Kidney (tissue), 22 donors: ENCODE measurements at places on chromosomes 2 and 18. TPM values are rescaled to one million over a fixed set of nuclear protein-coding genes. Genes with fewer than 3 reads are reported as not detected.

- no peak for DNase-seq
- no peaks in the 10 kb centered on the region for H3K27me3 ChIP-seq
- no peak overlapping the region for H3K4me3 ChIP-seq
- no peaks in the 10 kb centered on the region for H3K4me1 ChIP-seq
Measured at GRCh38 chr2:39981883-39982311, 202.8 kb upstream of the THUMPD2 start.

- H3K4me1 ChIP-seq: no peaks in the 10 kb centered on the region
- no peak for DNase-seq
- no peaks in the 10 kb centered on the region for H3K36me3 ChIP-seq
- H3K4me3 ChIP-seq: no peak overlapping the region
- no peak overlapping the region for H3K27ac ChIP-seq
- no peaks in the 10 kb centered on the region for H3K27me3 ChIP-seq
Measured at GRCh38 chr2:151237422-151238025, 24.1 kb downstream of the RBM43 start.

The ERFE gene
- 61.4 TPM for total RNA-seq

The KIAA2012 gene
- total RNA-seq: not detected

- H3K4me1 ChIP-seq: no peaks in the 10 kb centered on the region
- H3K27me3 ChIP-seq: no peaks in the 10 kb centered on the region
- peak; percentile 47 for DNase-seq
- H3K4me3 ChIP-seq: no peak overlapping the region
Measured at GRCh38 chr2:133711201-133711600, 142.9 kb upstream of the NCKAP5 start.

The SEMA4C gene
- 44.6 TPM for total RNA-seq

GRCh38 chr2:167626301-167626700 lies 621.1 kb downstream of the STK39 start:
- no peaks in the 10 kb centered on the region for H3K36me3 ChIP-seq
- H3K27ac ChIP-seq: no peak overlapping the region
- H3K27me3 ChIP-seq: no peaks in the 10 kb centered on the region
- DNase-seq: no peak
- H3K4me3 ChIP-seq: no peak overlapping the region

GRCh38 chr2:215332872-215333595 lies 21.2 kb downstream of the ATIC start:
- H3K36me3 ChIP-seq: peaks cover 5% of the 10 kb centered on the region
- H3K27me3 ChIP-seq: no peaks in the 10 kb centered on the region
- DNase-seq: peak; percentile 16
- no peaks in the 10 kb centered on the region for H3K4me1 ChIP-seq
- no peak overlapping the region for H3K27ac ChIP-seq

The CXCR1 gene
- total RNA-seq: 0.09 TPM

DNA sequence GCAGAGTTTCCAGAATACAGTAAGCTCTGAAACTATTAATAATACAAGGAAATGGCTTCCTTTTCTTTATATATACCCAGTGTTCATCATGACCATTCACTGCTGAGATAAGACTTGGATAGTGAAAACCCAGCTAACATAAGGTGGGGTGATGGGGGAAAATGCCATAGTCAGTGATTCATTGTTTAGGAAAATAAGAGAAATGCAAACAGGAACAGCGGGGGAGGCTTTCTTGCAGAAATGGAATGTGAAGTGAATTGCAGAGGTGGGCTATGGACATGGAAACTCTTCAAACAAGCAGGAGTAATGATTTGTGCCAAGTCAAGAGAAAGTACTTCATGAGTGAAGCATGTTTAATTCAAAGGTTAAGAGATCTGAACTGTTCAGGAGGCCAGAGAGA lies 519.4 kb downstream of the TDRD15 start:
- H3K27ac ChIP-seq: no peak overlapping the region
- DNase-seq: peak; percentile 44
- no peaks in the 10 kb centered on the region for H3K36me3 ChIP-seq
- no peak overlapping the region for H3K4me3 ChIP-seq
- H3K4me1 ChIP-seq: no peaks in the 10 kb centered on the region

The VIT gene
- not detected for total RNA-seq

DNA sequence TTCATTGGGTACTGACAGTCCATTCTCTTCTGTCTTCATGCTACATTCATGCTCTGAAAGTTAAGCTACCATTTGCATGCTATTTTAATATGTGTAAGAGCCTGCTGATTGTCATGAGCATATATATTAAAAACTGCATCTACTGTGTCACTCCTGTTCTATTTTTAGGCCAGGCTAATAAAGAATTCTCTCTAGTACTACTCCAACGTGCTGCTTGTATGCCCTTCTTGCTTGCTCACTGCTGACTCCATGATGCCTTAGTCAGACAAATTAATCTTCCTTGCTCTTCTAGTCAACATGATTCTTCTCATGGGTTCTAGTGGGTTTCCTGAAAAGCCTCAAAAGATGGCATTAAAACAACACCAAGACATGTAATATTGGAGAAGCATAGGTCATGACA lies 1600.1 kb downstream of the DPP10 start:
- H3K27me3 ChIP-seq: no peaks in the 10 kb centered on the region
- H3K36me3 ChIP-seq: no peaks in the 10 kb centered on the region
- no peaks in the 10 kb centered on the region for H3K4me1 ChIP-seq
- H3K4me3 ChIP-seq: no peak overlapping the region
- no peak for DNase-seq

- H3K4me1 ChIP-seq: no peaks in the 10 kb centered on the region
- no peak for DNase-seq
- no peaks in the 10 kb centered on the region for H3K27me3 ChIP-seq
- H3K27ac ChIP-seq: no peak overlapping the region
- H3K36me3 ChIP-seq: no peaks in the 10 kb centered on the region
- no peak overlapping the region for H3K4me3 ChIP-seq
Measured at GRCh38 chr2:13652531-13653313, 936.0 kb downstream of the TRIB2 start.

DNA sequence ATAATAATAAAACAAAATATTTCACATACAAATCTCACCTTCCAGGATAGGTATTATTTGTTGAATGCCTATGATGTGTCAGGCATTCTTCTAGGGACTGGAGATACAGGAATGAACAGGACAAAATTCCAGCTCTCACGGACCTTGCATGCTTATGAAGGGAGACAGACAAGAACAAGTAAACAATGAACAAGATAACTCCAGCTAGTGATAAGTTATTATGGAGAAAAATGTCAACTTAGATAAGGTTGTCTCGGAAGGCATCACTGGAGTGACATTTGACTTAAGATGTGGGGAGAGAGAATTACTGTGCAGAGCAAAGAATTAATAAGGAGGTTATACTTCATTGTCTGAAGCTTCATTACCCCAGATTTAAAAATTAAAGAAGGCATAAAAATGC lies 836.7 kb downstream of the SOCS6 start:
- H3K27ac ChIP-seq: no peak overlapping the region
- no peak overlapping the region for H3K4me3 ChIP-seq
- H3K4me1 ChIP-seq: no peaks in the 10 kb centered on the region
- H3K27me3 ChIP-seq: no peaks in the 10 kb centered on the region
- H3K36me3 ChIP-seq: no peaks in the 10 kb centered on the region
- DNase-seq: no peak

- H3K27ac ChIP-seq: no peak overlapping the region
- H3K4me3 ChIP-seq: no peak overlapping the region
- no peak for DNase-seq
- no peaks in the 10 kb centered on the region for H3K27me3 ChIP-seq
- H3K4me1 ChIP-seq: peaks cover 1% of the 10 kb centered on the region
- no peaks in the 10 kb centered on the region for H3K36me3 ChIP-seq
Measured at GRCh38 chr2:237217995-237218616, 132.4 kb downstream of the COPS8 start.

- DNase-seq: no peak
- H3K27ac ChIP-seq: no peak overlapping the region
- no peaks in the 10 kb centered on the region for H3K36me3 ChIP-seq
Measured at GRCh38 chr18:63980027-63980426, 10.1 kb downstream of the SERPINB8 start.

The SLC16A14 gene
- total RNA-seq: 6.6 TPM

GRCh38 chr2:66428986-66429612 lies 5.8 kb upstream of the MEIS1 start:
- no peak overlapping the region for H3K27ac ChIP-seq
- DNase-seq: peak; percentile 94
- H3K4me3 ChIP-seq: no peak overlapping the region
- peaks cover 4% of the 10 kb centered on the region for H3K4me1 ChIP-seq
- no peaks in the 10 kb centered on the region for H3K36me3 ChIP-seq

The RGPD3 gene
- 0.19 TPM for total RNA-seq

GRCh38 chr18:49843778-49844625 lies 30.7 kb upstream of the ACAA2 start:
- H3K4me1 ChIP-seq: no peaks in the 10 kb centered on the region
- no peak for DNase-seq
- no peaks in the 10 kb centered on the region for H3K27me3 ChIP-seq
- no peak overlapping the region for H3K4me3 ChIP-seq
- no peak overlapping the region for H3K27ac ChIP-seq
- no peaks in the 10 kb centered on the region for H3K36me3 ChIP-seq

GRCh38 chr2:66802877-66803276 lies 368.0 kb downstream of the MEIS1 start:
- no peak overlapping the region for H3K4me3 ChIP-seq
- DNase-seq: no peak
- no peaks in the 10 kb centered on the region for H3K27me3 ChIP-seq
- no peaks in the 10 kb centered on the region for H3K36me3 ChIP-seq
- H3K27ac ChIP-seq: no peak overlapping the region
- no peaks in the 10 kb centered on the region for H3K4me1 ChIP-seq

GRCh38 chr2:142693171-142693950 lies 184.1 kb upstream of the KYNU start:
- no peak overlapping the region for H3K27ac ChIP-seq
- no peak for DNase-seq
- no peak overlapping the region for H3K4me3 ChIP-seq
- no peaks in the 10 kb centered on the region for H3K4me1 ChIP-seq
- H3K27me3 ChIP-seq: no peaks in the 10 kb centered on the region

GRCh38 chr2:159713631-159714246 lies 1.4 kb downstream of the MARCHF7 start:
- H3K27me3 ChIP-seq: no peaks in the 10 kb centered on the region
- peaks cover 3% of the 10 kb centered on the region for H3K36me3 ChIP-seq
- peaks cover 17% of the 10 kb centered on the region for H3K4me1 ChIP-seq
- H3K4me3 ChIP-seq: peak overlapping the region; percentile 92
- DNase-seq: no peak
- H3K27ac ChIP-seq: no peak overlapping the region

The PID1 gene
- total RNA-seq: 9.4 TPM

DNA sequence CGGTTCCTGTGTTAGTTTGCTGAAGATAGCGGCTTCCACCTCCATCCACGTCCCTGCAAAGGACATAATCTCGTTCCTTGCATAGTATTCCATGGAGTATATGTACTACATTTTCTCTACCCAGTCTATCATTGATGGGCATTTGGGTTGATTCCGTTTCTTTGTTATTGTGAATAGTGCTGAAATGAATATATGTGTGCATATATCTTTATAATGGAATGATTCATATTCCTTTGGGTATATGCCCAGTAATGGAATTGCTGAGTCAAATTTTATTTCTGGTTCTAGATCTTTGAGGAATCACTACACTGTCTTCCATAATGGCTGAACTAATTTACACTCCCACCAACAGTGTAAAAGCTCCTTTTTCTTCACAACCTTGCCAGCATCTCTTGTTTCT lies 255.4 kb upstream of the CDH2 start:
- H3K4me3 ChIP-seq: no peak overlapping the region
- no peaks in the 10 kb centered on the region for H3K36me3 ChIP-seq
- H3K4me1 ChIP-seq: no peaks in the 10 kb centered on the region
- no peak for DNase-seq

- no peaks in the 10 kb centered on the region for H3K27me3 ChIP-seq
- H3K4me1 ChIP-seq: peaks cover 4% of the 10 kb centered on the region
- no peak overlapping the region for H3K4me3 ChIP-seq
Measured at GRCh38 chr18:61882296-61883004, 10.4 kb downstream of the RNF152 start.

The RSAD2 gene
- 4.5 TPM for total RNA-seq

The IL1RL2 gene
- 1.4 TPM for total RNA-seq

GRCh38 chr18:32138332-32138982 lies 46.8 kb downstream of the RNF138 start:
- no peaks in the 10 kb centered on the region for H3K4me1 ChIP-seq
- H3K36me3 ChIP-seq: no peaks in the 10 kb centered on the region
- no peak overlapping the region for H3K27ac ChIP-seq
- H3K27me3 ChIP-seq: no peaks in the 10 kb centered on the region

DNA sequence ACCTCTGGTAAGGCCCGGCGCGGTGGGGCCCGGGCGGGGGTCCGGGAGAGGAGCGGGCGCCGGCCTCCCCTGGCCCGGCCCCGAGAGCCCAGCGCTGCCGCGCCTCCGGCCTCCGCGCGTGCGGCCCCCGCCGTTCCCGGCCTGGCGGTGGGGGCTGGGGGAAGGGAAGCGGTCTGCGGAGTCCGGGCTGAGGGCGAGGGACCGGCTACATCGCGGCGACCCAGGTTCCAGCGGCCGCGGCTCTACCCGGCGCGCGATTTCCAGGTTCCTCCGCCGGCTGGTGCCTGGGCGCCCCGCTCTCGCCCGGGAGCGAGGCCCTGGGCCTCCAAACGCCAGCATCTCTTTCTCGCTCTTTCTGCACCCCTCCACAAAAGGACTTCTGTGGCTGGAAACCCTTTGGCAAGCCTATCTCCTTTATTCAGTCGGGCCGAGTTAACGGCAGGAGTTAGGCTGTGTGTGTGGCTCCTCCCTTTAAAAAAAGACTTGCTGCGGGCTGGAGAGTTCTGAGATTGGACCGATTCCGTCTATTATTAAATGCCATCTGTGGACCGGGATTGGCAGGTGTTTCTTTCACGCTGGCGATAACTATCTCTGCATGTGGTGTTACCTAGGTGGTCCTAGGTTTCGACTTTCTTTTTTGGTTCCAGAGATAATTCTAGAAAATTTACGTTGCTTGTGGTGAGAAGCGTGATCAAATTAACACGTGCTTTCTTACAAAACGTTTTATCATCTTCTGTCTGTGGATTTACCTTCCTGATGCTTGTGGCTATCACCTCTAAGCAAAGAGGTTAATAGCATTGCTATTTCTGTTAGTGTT lies 592 bp downstream of the ME2 start:
- no peaks in the 10 kb centered on the region for H3K27me3 ChIP-seq
- peak overlapping the region; percentile 88 for H3K27ac ChIP-seq

GRCh38 chr2:46010223-46010924 lies 286.8 kb upstream of the EPAS1 start:
- H3K36me3 ChIP-seq: peaks cover 8% of the 10 kb centered on the region
- H3K4me1 ChIP-seq: no peaks in the 10 kb centered on the region
- no peak for DNase-seq

The SLC4A3 gene
- 4.9 TPM for total RNA-seq

The AMER3 gene
- not detected for total RNA-seq
